ENCODE measurements at places on chromosomes 16 and 17. TPM values are rescaled to one million over a fixed set of nuclear protein-coding genes. Genes with fewer than 3 reads are reported as not detected.

Gene TEX14
- not detected for total RNA-seq

- no peak for DNase-seq
- no peaks in the 10 kb centered on the region for H3K36me3 ChIP-seq
- no peaks in the 10 kb centered on the region for H3K27me3 ChIP-seq
- H3K4me1 ChIP-seq, result no peaks in the 10 kb centered on the region
Measured at GRCh38 chr16:84093879-84094270, 22.9 kb downstream of the MBTPS1 start.

GRCh38 chr17:74374858-74375257 is 7.6 kb downstream of the GPR142 start:
- no peaks in the 10 kb centered on the region for H3K27me3 ChIP-seq
- no peak overlapping the region for H3K4me3 ChIP-seq
- H3K4me1 ChIP-seq, result peaks cover 9% of the 10 kb centered on the region
- H3K27ac ChIP-seq, result no peak overlapping the region
- no peaks in the 10 kb centered on the region for H3K36me3 ChIP-seq

Gene TIMP2
- 181 TPM for total RNA-seq

DNA sequence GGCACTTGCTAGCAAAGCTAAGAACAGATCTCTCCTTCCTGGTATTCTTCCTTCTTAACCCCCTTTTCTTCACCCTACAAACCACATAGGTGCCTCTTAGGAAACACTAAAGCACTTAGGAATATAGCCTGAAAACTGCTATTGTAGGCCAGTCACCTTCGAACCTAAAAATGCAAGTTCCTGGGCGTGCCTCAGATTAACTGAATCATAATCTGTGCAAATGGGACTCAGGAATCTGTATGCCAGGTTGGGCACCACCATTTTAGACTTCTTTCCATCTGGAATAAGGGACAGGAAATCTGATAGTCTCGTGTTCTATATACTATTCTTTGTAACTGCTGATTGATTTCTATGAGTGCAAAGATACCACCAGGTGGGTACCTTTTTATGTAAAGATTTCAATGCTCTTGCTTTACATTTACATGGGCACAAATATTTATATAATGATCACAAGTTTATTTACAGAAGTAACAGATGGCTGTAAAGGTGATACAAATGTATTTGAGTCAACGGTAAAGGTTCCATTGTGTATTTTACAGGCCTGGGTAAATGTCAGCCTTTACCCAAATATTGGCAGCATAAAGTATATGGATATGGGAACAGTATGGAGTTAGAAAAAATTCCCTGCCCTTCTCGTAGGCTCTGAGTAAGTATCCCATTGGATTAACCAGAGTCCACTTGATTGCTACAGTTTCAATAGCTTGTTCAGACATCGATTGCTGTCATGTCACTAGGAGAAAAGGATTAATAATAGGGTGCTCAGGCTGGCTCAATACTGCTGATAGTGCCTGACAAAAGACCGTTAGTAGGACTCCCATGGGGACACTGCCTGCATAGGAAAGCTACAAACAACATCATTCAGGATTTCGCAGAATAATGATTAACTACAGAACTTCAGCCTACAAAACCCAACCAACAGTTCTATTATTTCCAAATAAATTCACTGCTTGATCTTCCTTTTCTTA is 124.7 kb downstream of the SNX11 start:
- no peak overlapping the region for H3K4me3 ChIP-seq
- H3K27ac ChIP-seq, result no peak overlapping the region
- no peak for DNase-seq
- no peaks in the 10 kb centered on the region for H3K4me1 ChIP-seq
- H3K36me3 ChIP-seq, result no peaks in the 10 kb centered on the region

- H3K4me1 ChIP-seq, result peaks cover 28% of the 10 kb centered on the region
- H3K27me3 ChIP-seq, result no peaks in the 10 kb centered on the region
- no peak overlapping the region for H3K4me3 ChIP-seq
- DNase-seq, result no peak
- H3K27ac ChIP-seq, result no peak overlapping the region
- H3K36me3 ChIP-seq, result no peaks in the 10 kb centered on the region
Measured at GRCh38 chr16:85360323-85361277, 248.3 kb upstream of the CIBAR2 start.

GRCh38 chr16:4723071-4723767 is 10.9 kb downstream of the ANKS3 start:
- no peaks in the 10 kb centered on the region for H3K27me3 ChIP-seq
- peaks cover 45% of the 10 kb centered on the region for H3K36me3 ChIP-seq
- H3K4me1 ChIP-seq, result no peaks in the 10 kb centered on the region
- no peak overlapping the region for H3K4me3 ChIP-seq
- DNase-seq, result no peak

Gene KRT28
- not detected for total RNA-seq

DNA sequence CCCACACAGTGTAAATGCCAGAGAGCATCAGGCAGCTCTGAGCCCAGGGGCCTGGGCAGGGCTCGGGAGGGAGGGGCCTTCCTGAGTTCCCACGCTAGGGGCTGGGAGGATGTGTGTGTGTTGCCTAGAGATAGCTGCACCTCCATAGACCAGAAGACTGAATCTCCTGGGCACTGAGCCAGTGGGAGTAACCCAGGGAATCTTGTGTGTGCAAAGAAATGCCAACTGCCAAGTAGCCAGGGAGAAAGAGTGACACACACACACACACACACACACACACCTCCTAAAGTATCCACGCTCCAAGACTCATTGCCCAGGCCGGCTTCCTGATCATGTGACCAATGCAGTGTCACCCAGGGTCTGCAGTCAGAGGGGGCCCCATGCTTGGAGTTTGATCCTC is 166.2 kb upstream of the RPL38 start:
- no peak overlapping the region for H3K27ac ChIP-seq
- DNase-seq, result no peak
- peaks cover 4% of the 10 kb centered on the region for H3K4me1 ChIP-seq

- H3K27ac ChIP-seq, result no peak overlapping the region
- no peaks in the 10 kb centered on the region for H3K27me3 ChIP-seq
- no peaks in the 10 kb centered on the region for H3K4me1 ChIP-seq
Measured at GRCh38 chr17:37135576-37135975, 186.8 kb downstream of the AATF start.

DNA sequence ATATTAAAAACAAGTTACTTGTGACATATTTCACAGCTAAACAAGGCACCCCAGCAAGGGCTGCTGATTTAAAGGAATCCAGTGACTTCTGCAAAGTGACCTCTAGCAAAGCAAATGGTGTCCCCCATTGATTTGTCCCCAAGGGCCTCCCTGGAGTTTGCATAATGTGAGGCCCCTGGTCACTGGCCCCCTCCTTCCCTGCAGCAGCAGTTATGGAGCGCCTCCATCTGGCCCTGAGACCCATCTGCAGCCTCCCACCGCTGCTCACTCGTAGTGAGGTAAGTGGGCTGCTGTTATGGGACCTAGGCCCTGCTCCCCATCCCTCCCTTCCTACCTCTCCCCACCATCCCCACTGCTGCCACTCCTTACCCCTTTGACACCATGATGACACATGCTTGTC is 19.6 kb upstream of the EEF2K start:
- no peak overlapping the region for H3K27ac ChIP-seq
- no peaks in the 10 kb centered on the region for H3K27me3 ChIP-seq
- H3K4me1 ChIP-seq, result peaks cover 19% of the 10 kb centered on the region
- no peaks in the 10 kb centered on the region for H3K36me3 ChIP-seq

DNA sequence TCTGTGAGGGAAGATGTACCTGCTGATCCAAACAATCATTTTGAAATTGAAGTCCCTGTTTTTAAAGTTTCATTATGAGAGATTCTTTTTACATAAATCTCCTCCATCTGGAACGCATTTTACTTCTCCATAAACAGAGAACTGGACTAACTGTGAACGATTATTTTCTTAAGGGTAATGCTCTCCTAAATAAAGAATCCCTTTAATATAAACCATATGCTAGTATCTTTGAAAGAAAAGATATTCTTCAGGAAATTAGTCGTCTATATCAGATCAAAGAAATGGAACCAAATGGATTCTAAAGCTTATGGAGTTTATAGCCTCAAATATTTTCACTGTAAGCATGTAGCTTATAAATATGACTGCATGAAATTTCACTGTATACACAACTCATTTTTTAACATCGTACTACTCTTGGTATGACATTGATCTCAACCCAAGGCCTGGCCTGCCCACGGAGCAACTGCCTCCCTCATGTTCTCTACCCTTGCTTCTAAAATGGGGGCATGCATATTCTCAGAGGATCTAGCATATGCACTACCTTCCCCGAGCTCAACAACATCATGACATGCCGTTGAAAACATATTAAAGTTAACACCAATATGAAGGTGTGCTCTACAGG is 66.4 kb downstream of the MYH10 start:
- H3K4me3 ChIP-seq, result no peak overlapping the region
- H3K27ac ChIP-seq, result no peak overlapping the region
- H3K4me1 ChIP-seq, result no peaks in the 10 kb centered on the region
- H3K27me3 ChIP-seq, result no peaks in the 10 kb centered on the region
- no peaks in the 10 kb centered on the region for H3K36me3 ChIP-seq

DNA sequence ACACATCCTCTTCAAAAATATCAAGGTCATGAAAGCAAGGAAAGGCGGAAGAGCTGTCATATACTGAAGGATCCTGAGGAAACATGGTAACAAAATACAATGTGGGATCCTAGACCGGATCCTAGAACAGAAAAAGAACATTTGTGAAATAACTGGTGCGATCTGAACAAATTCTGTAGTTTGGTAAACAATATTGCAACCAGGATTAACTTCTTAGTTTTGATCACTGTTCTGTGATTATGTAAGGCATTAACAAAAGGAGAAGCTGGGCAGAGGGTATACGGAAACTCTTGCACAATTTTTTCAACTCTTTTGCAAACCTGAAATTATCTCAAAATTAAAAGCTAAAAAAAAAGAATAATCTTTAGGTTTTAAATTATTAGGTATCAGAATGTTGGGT is 109.7 kb downstream of the TRIM37 start:
- H3K27me3 ChIP-seq, result no peaks in the 10 kb centered on the region
- DNase-seq, result no peak
- no peak overlapping the region for H3K4me3 ChIP-seq
- H3K27ac ChIP-seq, result no peak overlapping the region
- no peaks in the 10 kb centered on the region for H3K4me1 ChIP-seq

Gene TNFRSF17
- total RNA-seq, result not detected

DNA sequence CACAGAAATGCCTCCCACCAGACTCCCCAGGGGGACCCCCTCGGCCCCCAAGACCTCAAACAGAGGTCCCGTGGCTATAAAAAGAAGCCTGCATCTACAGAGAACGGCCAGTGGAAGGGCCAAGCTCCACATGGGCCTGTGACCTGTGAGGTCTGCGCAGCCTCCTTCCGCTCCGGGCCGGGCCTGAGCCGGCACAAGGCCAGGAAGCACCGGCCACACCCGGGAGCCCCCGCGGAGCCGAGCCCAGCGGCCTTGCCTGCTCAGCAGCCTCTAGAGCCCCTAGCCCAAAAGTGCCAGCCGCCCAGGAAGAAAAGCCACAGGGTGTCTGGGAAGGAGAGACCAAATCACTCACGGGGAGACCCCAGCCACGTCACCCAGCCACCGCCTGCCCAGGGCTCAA is 18.3 kb upstream of the ZFPM1 start:
- no peaks in the 10 kb centered on the region for H3K36me3 ChIP-seq
- peaks cover 24% of the 10 kb centered on the region for H3K4me1 ChIP-seq
- no peak overlapping the region for H3K4me3 ChIP-seq

GRCh38 chr16:20928774-20929411 is 28.3 kb downstream of the LYRM1 start:
- H3K27me3 ChIP-seq, result no peaks in the 10 kb centered on the region
- H3K27ac ChIP-seq, result no peak overlapping the region
- no peak for DNase-seq
- H3K4me1 ChIP-seq, result no peaks in the 10 kb centered on the region

DNA sequence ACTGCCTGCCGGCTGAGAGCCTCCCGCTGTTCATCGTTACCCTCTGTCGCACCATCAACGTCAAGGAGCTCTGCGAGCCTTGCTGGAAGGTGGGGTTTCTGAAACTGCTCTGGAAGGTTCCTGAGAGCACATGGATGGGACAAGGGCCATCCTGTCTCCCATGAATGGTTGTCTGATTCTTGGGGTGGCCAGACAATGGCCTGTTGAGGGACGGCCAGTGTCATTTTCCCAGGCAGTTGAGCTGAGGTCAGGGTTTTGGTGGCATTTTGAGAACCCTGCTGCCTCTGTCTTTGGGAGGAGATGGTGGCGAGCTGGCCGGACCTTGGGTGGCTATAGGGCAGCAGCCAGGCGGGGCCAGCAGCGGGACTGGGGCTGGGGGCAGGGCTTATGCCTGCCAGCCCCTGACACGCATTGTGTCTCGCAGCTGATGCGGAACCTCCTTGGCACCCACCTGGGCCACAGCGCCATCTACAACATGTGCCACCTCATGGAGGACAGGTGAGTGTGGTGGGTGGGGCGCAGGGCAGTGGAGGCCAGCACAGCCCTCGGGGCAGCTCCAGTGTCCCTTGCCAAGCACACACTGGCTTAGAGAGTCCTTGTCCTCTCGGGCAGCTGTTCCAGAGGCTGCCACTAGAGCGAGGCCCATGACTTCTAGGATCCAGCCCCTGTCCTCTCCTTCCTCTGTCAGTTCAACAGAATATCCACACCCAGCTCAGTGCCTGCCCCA is 9.1 kb downstream of the TSC2 start:
- no peaks in the 10 kb centered on the region for H3K36me3 ChIP-seq
- H3K4me3 ChIP-seq, result no peak overlapping the region
- H3K27ac ChIP-seq, result no peak overlapping the region
- no peaks in the 10 kb centered on the region for H3K4me1 ChIP-seq
- DNase-seq, result no peak

Gene DLG4
- total RNA-seq, result 23.3 TPM

Gene CSH2
- total RNA-seq, result not detected

DNA sequence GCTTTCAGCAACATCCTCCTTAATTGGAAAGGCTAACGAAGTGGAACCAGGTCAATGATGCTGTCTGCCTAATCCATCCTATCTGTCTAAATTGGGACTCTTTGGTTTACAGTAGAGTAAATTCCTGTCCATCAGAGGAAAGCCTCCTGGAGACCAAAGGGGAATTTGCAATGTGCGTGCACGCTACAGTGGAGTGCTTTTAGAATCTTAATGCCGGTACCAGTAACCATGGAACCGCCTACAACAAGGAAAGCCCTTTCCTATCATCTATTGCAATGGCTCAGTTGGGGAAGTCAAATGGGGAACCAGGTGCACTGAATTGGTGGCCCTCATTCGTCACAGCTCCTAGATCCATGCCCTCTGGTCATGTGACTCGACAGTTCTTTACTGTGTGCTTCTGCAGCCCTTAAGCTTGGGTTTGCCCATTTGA is 110.1 kb downstream of the XYLT1 start:
- H3K36me3 ChIP-seq, result no peaks in the 10 kb centered on the region
- H3K4me1 ChIP-seq, result peaks cover 73% of the 10 kb centered on the region
- no peak overlapping the region for H3K4me3 ChIP-seq
- H3K27ac ChIP-seq, result no peak overlapping the region

All from vagina (tissue), 2 donors.